ENCODE measurements at places on chromosomes 4 and X. TPM values are rescaled to one million over a fixed set of nuclear protein-coding genes. Genes with fewer than 3 reads are reported as not detected.

ITIH6 gene
- total RNA-seq = not detected

GPC3 gene
- not detected for total RNA-seq

SLC49A3 gene
- total RNA-seq = 10.7 TPM

SHISA3 gene
- total RNA-seq = not detected

PDZD4 gene
- total RNA-seq = 0.25 TPM

GRCh38 chrX:67546496-67547423 is 2.9 kb downstream of the AR start:
- no peak for DNase-seq

GRCh38 chr4:89099471-89099870 is 11.9 kb upstream of the TIGD2 start:
- no peak for DNase-seq

DNA sequence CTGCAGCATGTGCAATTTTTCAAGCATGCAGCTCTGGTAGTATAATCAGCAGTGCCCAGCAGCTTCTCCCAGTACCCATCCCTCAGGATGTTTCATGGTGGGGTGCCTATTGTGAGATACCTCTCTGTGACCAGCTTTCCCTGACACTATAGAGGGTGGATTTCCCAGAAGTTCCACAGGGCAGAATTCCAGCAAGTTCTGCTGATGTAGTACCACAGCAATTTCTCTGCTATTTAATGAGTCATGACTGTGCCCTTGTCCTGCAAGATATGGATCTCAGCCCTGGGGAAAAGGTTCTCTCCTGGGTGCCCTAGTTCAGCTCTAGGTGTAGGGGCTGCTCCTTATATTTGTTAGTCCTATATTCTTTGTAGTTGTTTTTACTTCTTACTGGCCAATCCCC is 174.8 kb downstream of the ENOX2 start:
- peak; percentile 38 for DNase-seq

DNA sequence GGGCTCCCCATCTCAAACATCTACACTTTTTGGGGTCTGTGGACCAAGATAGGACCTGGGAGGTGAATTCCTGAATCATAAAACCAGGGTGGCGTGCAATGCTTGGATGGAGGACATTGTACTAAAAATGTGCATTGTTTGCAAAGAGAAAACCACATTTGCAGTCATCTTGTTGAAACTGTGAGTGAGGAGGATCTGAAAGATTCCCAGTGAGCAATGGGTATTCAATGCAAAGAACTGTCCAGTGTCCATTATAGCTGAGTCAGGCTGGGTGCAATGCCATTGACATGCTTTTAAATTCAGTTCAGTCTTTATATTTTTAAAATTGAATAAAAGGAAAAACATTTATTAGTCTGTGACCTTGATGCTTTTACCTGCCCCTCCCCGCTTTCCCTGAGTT is 215.7 kb downstream of the STK32B start:
- DNase-seq = no peak

- DNase-seq = peak; percentile 45
Observed at GRCh38 chrX:131633285-131633917, 89.5 kb downstream of the OR13H1 start.

DNA sequence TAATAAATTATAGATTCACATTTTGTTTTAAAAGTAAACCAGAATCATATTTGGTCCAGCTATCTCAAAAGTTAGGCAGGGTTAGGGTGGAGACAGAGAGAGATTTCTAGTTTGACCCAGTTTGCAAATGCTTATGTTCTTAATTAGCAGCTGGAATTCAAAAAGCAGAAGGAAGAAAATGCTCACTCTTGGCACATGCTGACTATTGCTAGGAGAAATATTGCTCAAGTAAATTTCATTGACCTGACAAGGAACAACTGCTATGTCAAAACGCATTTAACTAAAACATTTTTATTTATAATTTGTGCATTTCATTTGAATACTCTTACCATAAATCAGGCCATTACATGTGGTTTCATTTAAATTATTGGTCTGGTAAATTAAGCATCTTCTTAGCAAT is 131.8 kb downstream of the GLRA3 start:
- no peak for DNase-seq

DNA sequence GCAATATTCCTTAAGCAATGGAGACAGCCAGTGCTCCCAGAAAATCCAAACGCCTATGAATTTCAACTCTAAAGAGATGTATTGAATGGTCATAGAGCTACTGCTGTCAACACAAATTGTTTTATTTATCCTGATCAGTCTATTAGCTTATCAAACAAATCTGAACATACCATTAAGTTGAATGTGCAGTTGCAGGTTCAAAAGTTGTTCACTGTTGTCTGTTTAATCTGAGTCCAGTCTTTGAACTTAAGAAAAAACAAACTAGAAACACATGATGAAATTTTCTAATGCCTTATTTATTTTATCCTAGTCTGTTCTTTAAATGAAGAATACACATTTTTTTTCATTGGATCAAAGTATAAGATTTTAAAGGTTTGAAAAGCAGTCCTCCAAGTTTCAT is 73.2 kb downstream of the PKD2 start:
- DNase-seq = no peak

DNA sequence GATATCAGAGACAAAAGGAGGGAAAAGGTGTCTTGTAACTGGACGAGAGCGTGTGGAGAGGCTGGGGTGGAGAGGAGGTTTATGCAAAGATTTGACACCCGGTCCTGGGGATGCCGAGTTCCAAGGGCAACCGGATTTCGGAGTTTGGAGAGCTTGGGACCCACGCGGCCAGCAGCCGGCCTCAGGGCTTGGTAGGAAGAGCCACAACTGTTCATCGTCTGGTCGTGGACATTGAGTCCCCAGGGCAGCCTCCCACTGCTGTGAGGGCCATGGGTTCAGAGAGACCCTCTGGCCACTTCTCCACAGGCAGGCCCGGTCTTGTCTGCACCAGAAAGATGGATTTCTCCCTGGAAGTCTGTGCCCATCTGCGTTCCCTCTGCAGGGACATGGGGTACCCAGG is 46.8 kb downstream of the SHOX start:
- no peak for DNase-seq

DNA sequence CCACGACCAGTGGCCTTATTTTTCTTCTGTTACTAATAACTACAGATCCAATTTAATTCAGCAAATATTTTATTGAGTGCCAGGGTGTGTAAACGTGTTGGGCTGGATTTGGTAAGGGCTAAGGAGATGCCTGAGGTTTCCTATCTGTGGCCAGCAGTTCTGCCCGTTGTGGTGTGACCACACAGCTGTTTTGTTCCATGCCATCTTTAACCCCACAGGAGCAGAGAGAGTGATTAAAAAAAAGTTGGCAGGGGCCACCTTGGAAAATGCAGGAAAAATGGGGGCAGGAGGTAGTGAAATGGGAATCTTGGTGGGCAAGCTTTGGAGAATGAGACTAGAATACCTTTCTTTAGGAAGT is 1.1 kb downstream of the PLAC8 start:
- DNase-seq = no peak

DNA sequence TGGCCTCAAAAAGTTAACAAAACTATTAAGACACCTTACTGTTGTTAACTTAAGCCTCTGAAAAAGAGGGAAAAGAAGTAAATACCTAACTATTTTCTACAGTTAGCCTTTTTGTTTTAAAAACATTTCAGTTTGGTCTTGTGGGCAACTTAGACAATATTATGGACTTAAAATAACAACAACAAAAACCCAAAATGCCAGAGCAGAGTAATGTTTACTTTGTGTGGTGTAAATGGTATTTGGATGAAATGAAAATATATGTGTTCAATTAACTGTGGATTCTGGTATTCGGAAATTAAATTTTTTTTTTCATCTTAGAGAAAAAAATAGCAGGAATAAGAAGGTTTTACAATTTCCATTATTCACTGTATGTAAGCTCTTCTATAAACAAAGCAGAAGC is 79.6 kb upstream of the NPNT start:
- DNase-seq = no peak

Measured in PC-9 (cell line).